ENCODE measurements at places on chromosomes 6 and 20.

DNA sequence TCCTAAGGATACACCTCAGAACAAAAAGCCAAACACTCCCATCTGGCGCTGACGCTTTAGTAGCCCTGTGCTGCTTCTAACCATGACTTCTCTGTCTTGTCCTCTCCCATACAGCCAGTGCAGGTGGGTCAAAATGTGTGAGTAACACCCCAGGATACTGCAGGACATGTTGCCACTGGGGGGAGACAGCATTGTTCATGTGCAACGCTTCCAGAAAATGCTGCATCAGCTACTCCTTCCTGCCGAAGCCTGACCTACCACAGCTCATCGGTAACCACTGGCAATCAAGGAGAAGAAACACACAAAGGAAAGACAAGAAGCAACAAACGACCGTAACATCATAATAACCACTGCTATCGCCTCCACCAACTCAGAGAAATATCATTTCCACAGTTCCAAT, 1.4 kb downstream of the DEFB132 start:
- H3K27ac ChIP-seq = no peak overlapping the region
- H3K4me1 ChIP-seq = no peaks in the 10 kb centered on the region
- no peak overlapping the region for H3K4me3 ChIP-seq
- peaks cover 2% of the 10 kb centered on the region for H3K27me3 ChIP-seq

DNA sequence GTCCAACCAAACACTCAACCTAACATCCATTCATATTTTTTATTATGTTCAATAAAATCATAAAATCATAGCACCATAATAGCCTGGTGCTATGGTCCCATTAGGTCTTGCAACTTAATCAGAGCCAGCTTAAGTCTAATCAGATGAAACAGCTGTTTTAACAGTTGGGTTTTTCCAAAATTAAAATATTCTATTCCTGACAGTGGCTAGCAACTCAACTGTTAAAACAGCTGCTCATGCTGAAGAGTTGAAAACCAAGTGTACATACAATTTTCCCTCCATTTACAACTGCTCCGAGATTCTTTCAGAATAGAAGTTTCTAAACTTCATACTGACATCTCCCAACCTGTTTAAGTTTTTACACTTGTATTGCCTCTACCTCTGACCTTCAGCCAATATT, 89.5 kb downstream of the UBE3D start:
- H3K27ac ChIP-seq = no peak overlapping the region
- H3K36me3 ChIP-seq = peaks cover 4% of the 10 kb centered on the region
- DNase-seq = no peak
- H3K27me3 ChIP-seq = no peaks in the 10 kb centered on the region
- H3K4me3 ChIP-seq = no peak overlapping the region

GRCh38 chr6:100712997-100713396, 168.1 kb downstream of the ASCC3 start:
- H3K27me3 ChIP-seq = peaks cover 3% of the 10 kb centered on the region
- no peaks in the 10 kb centered on the region for H3K4me1 ChIP-seq
- H3K4me3 ChIP-seq = no peak overlapping the region
- peaks cover 4% of the 10 kb centered on the region for H3K36me3 ChIP-seq
- no peak for DNase-seq

DNA sequence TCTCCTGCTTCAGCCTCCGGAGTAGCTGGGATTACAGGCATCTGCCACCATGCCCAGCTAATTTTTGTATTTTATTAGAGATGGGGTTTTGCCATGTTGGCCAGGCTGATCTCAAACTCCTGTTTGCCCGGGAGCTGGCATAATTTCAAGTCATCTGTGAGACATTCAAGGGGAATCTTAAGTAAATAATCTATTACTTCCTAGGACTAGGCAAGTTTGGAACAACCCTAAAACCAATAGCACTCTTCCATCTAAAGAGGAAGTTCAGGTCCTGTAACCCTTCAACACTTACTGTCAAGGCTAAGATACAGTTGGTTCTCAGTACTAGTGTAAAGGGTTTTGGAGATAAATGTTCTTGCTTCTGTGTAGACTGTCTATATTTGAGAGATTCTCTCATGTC, 267.8 kb upstream of the IRAK1BP1 start:
- H3K36me3 ChIP-seq = no peaks in the 10 kb centered on the region
- no peak for DNase-seq
- H3K27ac ChIP-seq = no peak overlapping the region
- no peaks in the 10 kb centered on the region for H3K27me3 ChIP-seq
- no peak overlapping the region for H3K4me3 ChIP-seq

DNA sequence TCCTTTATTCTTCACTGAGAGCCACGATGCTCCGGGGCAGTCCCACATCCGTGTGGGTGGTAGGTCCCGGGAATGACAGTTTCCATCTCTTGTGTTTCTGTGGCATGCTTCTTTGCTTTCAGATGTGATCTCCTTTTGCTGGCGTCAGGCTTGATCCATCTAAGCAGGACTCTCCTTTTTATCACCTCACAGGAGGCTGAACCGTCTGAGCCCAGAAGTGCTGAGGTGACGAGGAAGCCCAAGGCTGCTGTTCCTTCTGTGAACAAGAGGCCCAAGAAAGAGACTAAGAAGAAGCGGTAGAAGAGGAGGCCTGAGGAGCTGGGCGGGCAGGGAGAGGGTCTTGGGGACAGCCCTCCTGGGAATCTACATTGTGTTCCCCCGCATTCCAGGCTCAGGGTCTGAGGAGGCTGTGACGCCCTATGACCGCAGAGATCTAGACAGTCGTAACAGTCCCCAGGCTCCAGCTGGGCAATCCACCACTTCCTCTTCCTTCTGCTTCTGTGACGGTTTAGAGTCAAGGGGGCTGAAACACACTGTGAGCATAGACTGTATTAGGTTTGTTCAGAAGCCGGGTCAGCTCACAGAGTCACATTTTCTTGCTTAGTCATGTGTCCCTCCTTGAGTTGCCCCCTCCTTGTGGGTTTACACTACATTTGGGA, 26.8 kb downstream of the MANBAL start:
- DNase-seq = peak; percentile 20
- H3K27ac ChIP-seq = peak overlapping the region; percentile 97
- H3K36me3 ChIP-seq = peaks cover 8% of the 10 kb centered on the region
- no peaks in the 10 kb centered on the region for H3K27me3 ChIP-seq

- H3K36me3 ChIP-seq = peaks cover under 1% of the 10 kb centered on the region
- no peak for DNase-seq
- no peaks in the 10 kb centered on the region for H3K27me3 ChIP-seq
- no peak overlapping the region for H3K27ac ChIP-seq
Observed at GRCh38 chr6:11798096-11798495, 19.5 kb upstream of the ADTRP start.

Data from immature natural killer cell (primary cell).